ENCODE measurements at places on chromosomes 12 and 14.

DNA sequence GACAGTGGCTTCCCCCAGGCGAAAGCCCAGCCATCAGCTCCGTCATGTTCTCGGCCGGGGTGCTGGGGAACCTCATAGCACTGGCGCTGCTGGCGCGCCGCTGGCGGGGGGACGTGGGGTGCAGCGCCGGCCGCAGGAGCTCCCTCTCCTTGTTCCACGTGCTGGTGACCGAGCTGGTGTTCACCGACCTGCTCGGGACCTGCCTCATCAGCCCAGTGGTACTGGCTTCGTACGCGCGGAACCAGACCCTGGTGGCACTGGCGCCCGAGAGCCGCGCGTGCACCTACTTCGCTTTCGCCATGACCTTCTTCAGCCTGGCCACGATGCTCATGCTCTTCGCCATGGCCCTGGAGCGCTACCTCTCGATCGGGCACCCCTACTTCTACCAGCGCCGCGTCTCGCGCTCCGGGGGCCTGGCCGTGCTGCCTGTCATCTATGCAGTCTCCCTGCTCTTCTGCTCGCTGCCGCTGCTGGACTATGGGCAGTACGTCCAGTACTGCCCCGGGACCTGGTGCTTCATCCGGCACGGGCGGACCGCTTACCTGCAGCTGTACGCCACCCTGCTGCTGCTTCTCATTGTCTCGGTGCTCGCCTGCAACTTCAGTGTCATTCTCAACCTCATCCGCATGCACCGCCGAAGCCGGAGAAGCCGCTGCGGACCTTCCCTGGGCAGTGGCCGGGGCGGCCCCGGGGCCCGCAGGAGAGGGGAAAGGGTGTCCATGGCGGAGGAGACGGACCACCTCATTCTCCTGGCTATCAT is 663 bp downstream of the PTGER2 start:
- DNase-seq: no peak

GRCh38 chr12:68580911-68581310 is 29.8 kb upstream of the RAP1B start:
- no peak for DNase-seq

GRCh38 chr14:36952689-36953088 is 219.7 kb downstream of the SLC25A21 start:
- no peak for DNase-seq

GRCh38 chr14:20682127-20682434 is 2.3 kb upstream of the RNASE4 start:
- DNase-seq: no peak

All from activated CD4-positive, alpha-beta T cell treated with anti-CD3 and anti-CD28 coated beads, Interleukin-2, amount 50 U/mL, for 24 hours (primary cell).